CD4-positive, CD25-positive, alpha-beta regulatory T cell (primary cell): ENCODE measurements at places on chromosomes 16 and 17. TPM values are rescaled to one million over a fixed set of nuclear protein-coding genes. Genes with fewer than 3 reads are reported as not detected.

Gene RNF157
- total RNA-seq, result 17.7 TPM

Gene DNASE1L2
- 0.37 TPM for total RNA-seq

Gene ZPBP2
- total RNA-seq, result not detected

Gene GAST
- total RNA-seq, result not detected

Gene PDILT
- total RNA-seq, result not detected

Gene SMARCD2
- total RNA-seq, result 132 TPM

Gene TP53TG3F
- total RNA-seq, result not detected

Gene C16orf92
- total RNA-seq, result not detected

Gene OR3A3
- not detected for total RNA-seq

Gene GCGR
- total RNA-seq, result not detected

Gene KRT14
- total RNA-seq, result not detected

Gene TUBG2
- 13.7 TPM for total RNA-seq

Gene SHCBP1
- total RNA-seq, result 6.9 TPM

Gene MT4
- total RNA-seq, result not detected

Gene ATP6V0D1
- total RNA-seq, result 92.5 TPM

Gene FBXL16
- total RNA-seq, result 18.6 TPM

Gene HCFC1R1
- total RNA-seq, result 12.9 TPM

Gene ARL5C
- total RNA-seq, result not detected

Gene MYO1D
- 8.2 TPM for total RNA-seq

Gene SDR42E2
- 3.5 TPM for total RNA-seq

Gene LITAFD
- not detected for total RNA-seq

Gene SLC39A11
- total RNA-seq, result 32.2 TPM

Gene ABI3
- 6.5 TPM for total RNA-seq

Gene CLEC3A
- total RNA-seq, result not detected

Gene KRTAP4-6
- total RNA-seq, result not detected

Gene MEFV
- total RNA-seq, result not detected

Gene ATAD5
- total RNA-seq, result 5.7 TPM

Gene METTL9
- 69.9 TPM for total RNA-seq

Gene KRT27
- total RNA-seq, result not detected

Gene TERB1
- total RNA-seq, result 0.20 TPM

Gene LPO
- 0.15 TPM for total RNA-seq

Gene SGCA
- total RNA-seq, result not detected

Gene CLEC19A
- total RNA-seq, result not detected

Gene SMIM5
- 1.6 TPM for total RNA-seq

Gene HS3ST3B1
- total RNA-seq, result 47.8 TPM

Gene FSCN2
- total RNA-seq, result 0.74 TPM

Gene ZACN
- total RNA-seq, result 0.42 TPM

Gene KRT28
- total RNA-seq, result not detected
